Endothelial cell of coronary artery (primary cell): ENCODE measurements at places on chromosomes 12 and 14. TPM values are rescaled to one million over a fixed set of nuclear protein-coding genes. Genes with fewer than 3 reads are reported as not detected.

WIF1 gene
- total RNA-seq = not detected in 2 replicates

ZFHX2 gene
- 0.27 and 0.38 TPM in 2 replicates for total RNA-seq

ACVRL1 gene
- 448 and 520 TPM in 2 replicates for total RNA-seq

PLEKHA5 gene
- total RNA-seq = 12.9 and 13.5 TPM in 2 replicates

ACSM4 gene
- not detected in 2 replicates for total RNA-seq

TSFM gene
- total RNA-seq = 18.1 and 18.8 TPM in 2 replicates

PIP4K2C gene
- 5.5 and 7.9 TPM in 2 replicates for total RNA-seq

FBLN5 gene
- 0.90 and 11.2 TPM in 2 replicates for total RNA-seq

NGB gene
- not detected in 2 replicates for total RNA-seq

PLEKHD1 gene
- total RNA-seq = under 0.01 TPM in 1 of 2 replicates, not detected in the other

TAS2R10 gene
- 0.66 and 0.72 TPM in 2 replicates for total RNA-seq

SOX5 gene
- 0.28 and 1.8 TPM in 2 replicates for total RNA-seq

AKAP5 gene
- 0.28 and 0.36 TPM in 2 replicates for total RNA-seq

CALCOCO1 gene
- 50.7 and 71.8 TPM in 2 replicates for total RNA-seq

SMOC1 gene
- under 0.01 and 0.09 TPM in 2 replicates for total RNA-seq

TAS2R19 gene
- total RNA-seq = 3.4 and 8.8 TPM in 2 replicates

SDR9C7 gene
- total RNA-seq = not detected in 2 replicates

COL2A1 gene
- total RNA-seq = not detected in 2 replicates

LYZ gene
- total RNA-seq = not detected in 2 replicates

RFLNA gene
- 32.5 and 40.4 TPM in 2 replicates for total RNA-seq

NXPH4 gene
- 2.5 TPM in 1 of 2 replicates, not detected in the other for total RNA-seq

ARF3 gene
- total RNA-seq = 37.4 and 38.4 TPM in 2 replicates

AP5M1 gene
- 20.7 and 24.0 TPM in 2 replicates for total RNA-seq

GSG1 gene
- total RNA-seq = 0.09 TPM in 1 of 2 replicates, not detected in the other

HCAR1 gene
- total RNA-seq = under 0.01 TPM in 2 replicates

ACACB gene
- 0.66 and 1.3 TPM in 2 replicates for total RNA-seq

SERPINA12 gene
- total RNA-seq = not detected in 2 replicates

SIX4 gene
- 2.2 and 2.4 TPM in 2 replicates for total RNA-seq

INHBE gene
- not detected in 2 replicates for total RNA-seq
